ENCODE measurements at places on chromosomes 13 and 19.

DNA sequence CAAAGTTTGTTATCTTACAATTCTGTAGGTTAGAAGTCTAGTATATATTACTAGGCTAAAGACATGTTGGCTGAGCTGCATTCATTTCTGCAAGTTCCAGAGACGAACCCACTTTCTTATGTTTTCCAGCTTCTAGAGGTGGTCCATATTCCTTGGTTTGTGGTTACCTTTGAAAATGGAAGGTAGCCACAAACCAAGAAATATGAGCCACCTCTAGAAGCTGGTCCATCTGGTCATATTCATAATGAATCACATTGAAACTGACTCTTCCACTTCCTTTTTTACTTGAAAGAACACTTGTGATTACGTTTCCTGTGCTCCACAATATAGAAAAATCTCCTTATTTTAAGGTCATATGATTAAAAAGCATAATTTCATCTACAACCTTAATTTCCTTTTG is 943.0 kb upstream of the PCDH9 start:
- no peak for DNase-seq

DNA sequence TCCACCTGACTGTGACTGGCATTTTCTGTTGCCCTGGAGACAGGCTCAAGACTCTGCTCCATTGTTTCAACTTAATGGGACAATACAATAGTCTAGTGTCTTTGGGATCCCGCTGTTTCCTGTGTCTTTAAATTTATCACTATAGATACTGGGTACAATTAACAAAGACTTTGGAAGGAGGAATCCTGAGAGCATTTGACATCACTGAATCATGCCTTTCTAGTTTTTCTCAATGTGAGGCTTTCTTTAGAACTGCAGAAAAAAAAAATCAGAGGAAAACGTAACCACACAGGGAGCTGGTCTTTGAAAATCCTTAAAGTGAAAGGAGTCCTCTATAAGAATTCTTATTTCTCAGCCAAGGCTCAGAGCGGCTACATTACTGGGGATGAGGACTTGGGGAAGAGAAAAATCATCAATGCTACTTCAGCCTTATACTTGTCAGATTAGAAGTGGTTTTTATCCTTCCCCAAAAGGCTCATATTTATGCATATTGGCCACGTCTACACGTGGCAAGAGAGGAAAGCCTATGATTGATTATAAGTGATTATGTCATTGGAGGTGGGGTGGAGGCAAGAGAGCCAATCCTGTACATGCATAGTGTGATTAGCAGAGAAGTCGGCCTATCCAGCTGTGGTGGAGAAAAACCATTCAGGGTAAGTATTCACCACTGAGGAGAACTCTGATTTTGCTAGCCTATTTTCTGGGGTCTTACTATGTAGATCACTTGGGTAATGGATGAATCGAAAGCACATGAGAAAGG is 34.4 kb upstream of the UBL3 start:
- DNase-seq: no peak

- DNase-seq: peak; percentile 74
Observed at GRCh38 chr19:41882568-41883462, at the start of gene ARHGEF1. TSS of gene ARHGEF1 (plus strand) at chr19:41883184. CDS start at chr19:41888083, 4,899 bp downstream.

GRCh38 chr13:27481766-27482165 is 31.4 kb upstream of the MTIF3 start:
- peak; percentile 54 for DNase-seq

- DNase-seq: no peak
Observed at GRCh38 chr13:88958821-88959220, 1287.7 kb downstream of the SLITRK5 start.

GRCh38 chr13:26976313-26976712 is 195.3 kb downstream of the USP12 start:
- DNase-seq: no peak

DNA sequence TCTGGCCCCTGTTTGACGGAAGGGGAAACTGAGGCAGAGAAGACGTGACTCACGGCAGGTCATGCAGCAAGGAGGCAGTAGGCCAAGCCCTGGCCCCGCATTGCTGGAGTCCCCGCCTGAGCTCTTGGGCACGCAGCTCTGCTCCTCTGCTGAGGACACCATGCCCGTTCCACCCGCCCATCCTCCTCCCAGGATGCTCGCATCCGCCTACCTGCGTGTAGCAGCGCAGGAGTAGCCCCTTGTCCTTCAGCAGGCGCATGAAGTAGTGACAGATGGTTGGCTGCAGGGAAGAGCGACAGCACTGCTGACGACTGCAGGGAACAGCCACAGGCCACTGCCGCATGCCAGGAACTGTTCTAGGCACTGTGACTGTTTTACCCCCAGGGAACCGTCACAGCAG is 10.5 kb downstream of the SIRT2 start:
- no peak for DNase-seq

- DNase-seq: no peak
Observed at GRCh38 chr19:37056776-37057175, 21.5 kb upstream of the ZNF420 start.

DNA sequence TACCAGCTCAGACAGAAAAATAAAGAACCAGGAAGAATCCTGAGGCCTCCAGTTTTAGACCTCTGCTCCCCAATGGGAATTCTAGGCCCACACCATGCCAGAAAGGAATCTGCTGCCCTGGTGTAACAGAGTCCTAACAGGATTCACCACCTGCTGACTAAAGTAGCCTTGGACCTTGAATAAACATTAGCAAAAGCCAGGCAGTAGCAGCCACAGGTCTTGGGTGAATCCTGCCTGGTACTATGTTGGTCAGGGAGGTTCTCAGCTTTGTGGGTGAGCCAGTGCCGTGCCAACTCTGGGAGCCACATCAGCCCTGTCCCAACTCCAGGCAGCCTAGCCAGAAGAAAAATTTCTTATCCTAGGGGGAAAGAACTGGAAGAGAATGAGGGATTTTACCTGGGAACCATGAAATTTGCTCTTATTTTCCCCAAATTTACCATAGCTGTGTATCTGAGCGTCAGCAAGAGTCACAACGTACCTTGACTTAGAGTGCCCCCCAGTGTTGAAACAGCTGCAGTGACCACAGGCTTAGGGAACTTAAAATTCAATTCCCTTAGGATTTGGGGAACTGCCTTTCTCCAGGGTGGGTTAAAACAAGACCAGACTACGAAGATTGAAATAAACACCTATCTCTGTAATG is 1895.6 kb upstream of the PRR20A start:
- DNase-seq: no peak

DNA sequence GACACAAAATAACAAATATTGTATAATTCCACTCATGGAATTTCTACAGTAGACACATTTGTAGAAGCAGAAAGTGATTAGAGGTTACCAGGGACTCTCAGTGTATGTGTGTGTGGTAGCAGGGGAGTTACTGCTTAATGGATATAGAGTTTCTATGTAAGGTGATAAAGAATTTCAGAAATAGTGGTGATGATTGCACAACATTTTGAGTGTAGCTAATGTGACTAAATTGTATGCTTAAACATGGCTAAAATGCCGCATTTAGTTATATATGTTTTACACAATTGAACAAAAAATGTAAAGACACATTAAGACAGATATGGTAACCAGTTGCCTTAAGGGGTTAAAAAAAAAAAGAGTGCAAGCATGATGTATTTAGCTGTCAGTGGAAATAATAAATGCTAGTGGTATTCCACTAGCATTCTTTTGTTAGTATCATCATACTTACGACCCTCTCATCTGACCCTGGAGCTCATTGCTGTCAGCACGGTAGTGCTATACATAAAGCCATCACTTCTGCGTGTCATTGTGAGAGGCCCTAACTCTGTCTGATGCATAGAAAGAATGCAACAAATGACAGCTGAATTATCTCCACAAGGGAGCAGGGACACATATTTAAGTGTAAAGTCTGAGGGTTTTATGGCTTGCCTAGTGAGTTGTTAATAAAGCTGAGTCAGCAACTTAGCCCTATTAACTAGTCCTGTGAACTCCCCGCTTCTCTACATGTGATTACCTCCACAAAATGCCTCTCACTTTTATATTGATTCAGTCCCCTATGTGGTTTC is 134.1 kb upstream of the RXFP2 start:
- DNase-seq: no peak

DNA sequence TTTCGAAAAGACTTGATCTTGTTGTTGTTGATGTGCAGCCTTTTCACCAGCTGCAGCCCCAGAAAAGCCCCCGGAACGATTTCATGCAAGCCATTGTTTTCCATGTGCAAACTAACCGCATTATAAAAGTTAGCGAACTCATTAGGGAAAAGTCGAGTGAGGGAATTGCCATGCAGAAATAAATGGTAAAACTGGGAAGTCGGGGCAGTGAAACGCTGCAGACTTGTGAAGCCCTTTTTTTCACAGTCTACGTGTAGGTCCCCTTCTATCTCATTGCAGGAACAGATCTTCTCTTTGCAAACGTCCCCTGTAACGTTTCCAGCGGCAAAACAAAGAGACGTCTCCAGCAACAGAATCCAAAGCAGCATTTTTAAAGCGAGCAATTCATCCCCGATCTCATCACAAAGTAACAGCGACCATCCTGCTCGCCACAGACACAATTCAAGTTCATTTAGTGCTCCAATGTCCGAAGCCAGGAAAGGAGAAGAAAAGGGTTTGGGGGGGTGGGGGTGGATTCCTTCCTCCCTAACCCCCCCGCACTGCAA is 1.1 kb downstream of the SLITRK1 start:
- no peak for DNase-seq
